ENCODE measurements at places on chromosomes 13 and 19.
A peak's percentile ranks its signal among the peaks of the same experiment; 100 is the strongest.

DNA sequence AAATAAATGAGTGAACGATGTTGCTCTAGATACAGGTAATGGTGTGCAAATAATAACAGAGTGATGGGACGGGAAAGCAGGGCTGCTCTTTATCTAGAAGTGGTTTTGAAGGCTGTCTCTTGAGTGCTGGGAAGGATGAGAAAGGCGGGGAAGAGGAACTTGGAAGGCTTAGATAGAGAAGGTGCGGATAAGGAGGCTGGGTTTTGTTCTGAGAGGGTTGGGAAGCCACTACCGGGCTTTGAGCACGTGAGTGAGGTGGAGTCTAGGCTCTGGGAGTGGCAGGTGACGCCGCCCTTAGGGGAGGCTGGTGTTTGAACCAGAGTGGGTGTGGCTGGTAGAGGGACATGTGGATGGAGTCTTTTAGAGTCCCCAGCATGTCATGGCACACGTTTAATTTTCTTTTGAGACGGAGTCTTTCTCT lies 811 bp downstream of the ARMC6 start:
- DNase-seq: peak; percentile 77

- no peak for DNase-seq
Measured at GRCh38 chr13:64662887-64663593, 2567.1 kb downstream of the PCDH9 start.

- no peak for DNase-seq
Measured at GRCh38 chr19:29491995-29492577, 33.7 kb upstream of the VSTM2B start.

DNA sequence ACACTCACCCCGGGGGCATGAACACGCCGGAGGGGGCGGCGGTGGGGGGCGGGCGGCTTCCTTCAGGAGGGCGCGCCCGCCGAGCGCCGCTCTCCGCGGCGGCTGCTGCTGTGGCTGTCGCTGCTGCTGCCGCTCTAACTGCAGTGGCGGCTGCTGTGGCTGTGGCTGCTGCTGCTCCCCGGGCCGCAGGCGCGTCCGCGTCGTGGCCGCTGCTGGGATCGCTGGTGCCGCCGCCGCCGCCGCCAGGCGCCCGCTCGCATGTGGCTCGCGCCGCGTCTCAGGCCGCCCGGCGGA lies at the start of gene BBC3:
Gene BBC3, minus strand, starts transcription at position 279 of the 294 bp plus-strand sequence. CDS start 2,768 bp downstream, outside the sequence.
- DNase-seq: no peak

DNA sequence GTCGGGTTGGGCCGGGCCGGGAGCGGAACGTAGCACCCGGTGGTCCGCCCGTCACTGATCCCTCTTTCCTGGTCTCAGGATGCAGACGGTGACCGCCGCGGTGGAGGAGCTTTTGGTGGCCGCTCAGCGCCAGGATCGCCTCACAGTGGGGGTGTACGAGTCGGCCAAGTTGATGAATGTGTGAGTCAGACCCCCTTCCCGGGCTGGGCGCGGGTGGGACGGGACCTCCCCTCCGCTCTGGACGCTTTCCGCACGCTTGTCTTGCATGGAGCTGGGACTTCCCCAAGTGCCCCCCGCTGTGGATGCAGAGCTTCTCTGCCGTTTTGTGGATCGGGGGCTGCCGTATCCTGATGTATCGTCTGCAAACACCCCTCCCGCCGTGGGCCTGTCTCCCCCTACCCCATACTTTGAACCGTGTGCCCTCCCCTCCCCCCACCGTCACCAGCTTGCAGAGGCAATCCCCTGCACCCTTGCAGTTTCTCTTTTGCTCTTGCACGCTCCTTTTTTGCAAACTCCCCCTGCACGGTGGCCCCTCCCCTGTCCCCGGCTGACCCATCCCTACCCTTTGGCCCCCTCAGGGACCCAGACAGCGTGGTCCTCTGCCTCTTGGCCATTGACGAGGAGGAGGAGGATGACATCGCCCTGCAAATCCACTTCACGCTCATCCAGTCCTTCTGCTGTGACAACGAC lies 669 bp downstream of the GADD45B start:
- peak; percentile 68 for DNase-seq

- DNase-seq: no peak
Measured at GRCh38 chr13:97414392-97414791, 19.6 kb upstream of the RAP2A start.
